ENCODE measurements at places on chromosomes 7 and 10. TPM values are rescaled to one million over a fixed set of nuclear protein-coding genes. Genes with fewer than 3 reads are reported as not detected.

Gene SFTPA1
- not detected for total RNA-seq

Gene CDC14C
- total RNA-seq: not detected

DNA sequence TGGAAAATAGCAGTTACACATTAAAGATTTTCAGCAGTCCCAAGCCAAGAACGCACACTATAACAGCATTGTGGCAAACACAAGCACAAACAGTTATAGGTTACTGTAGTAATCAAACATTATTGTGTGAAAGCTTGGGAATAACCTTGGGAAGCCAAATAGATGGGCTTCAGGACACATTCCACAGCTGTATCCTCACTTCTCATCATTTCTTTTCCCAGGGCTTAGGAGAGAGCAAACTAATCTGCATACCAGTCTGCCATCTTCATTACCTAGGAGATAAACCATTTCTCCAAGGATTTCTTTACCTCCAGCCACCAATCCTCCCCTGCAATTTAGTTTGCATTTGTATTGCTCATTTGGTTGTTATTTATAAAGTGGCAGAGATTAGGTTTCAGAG is 352.4 kb downstream of the SH2D4B start:
- DNase-seq: no peak

GRCh38 chr7:124856299-124856888 is 73.2 kb downstream of the POT1 start:
- DNase-seq: peak; percentile 15

- DNase-seq: no peak
Observed at GRCh38 chr7:4706384-4707216, 24.5 kb downstream of the FOXK1 start.
